ENCODE measurements at places on chromosomes 5 and 9.

- no peak for DNase-seq
Observed at GRCh38 chr5:88142636-88142885, 126.1 kb downstream of the TMEM161B start.

DNA sequence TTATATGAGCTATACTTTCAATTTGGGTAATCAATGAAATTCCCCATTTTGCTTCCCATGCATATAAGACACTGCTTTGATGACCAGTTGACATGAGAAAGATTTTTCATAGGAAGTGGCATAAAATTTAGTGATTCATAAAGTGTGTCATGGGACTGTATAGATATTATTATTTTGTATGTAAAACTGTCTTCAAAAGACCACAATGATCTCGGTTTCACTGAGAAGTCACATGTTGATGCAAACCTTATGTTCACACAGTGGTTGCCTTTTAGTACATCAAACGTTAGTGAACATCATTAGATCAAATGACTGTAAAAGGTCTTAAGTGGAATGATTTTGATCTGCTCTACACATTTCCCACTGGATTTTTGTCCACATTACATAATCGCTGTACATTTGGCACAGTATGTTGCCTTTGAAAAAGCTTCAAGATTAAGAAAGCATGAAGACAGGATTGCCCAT, 349.2 kb upstream of the MEF2C start:
- DNase-seq: no peak

- DNase-seq: no peak
Observed at GRCh38 chr5:98721231-98721928, 52.1 kb upstream of the RGMB start.

DNA sequence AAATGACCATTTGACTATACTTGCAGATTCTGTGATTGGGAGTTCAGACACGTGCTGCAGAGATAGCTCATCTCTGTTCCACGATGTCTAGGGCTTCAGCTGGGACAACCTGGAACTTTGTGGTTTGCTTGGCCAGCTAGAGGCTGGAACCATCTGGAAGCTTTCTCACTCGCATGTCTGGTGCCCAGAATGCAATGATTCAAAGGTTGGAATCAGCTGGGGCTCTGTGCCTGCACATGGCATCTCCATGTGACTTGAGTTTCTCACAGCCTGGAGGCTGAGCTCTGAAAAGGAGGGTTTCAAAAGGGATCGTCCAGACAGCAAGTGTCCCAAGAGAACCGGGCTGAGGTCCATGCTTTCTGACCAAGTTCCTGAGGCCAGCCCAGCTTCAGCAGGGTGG, 465.2 kb downstream of the GADD45G start:
- no peak for DNase-seq

GRCh38 chr9:74220327-74220726, 276.8 kb upstream of the RORB start:
- no peak for DNase-seq

- DNase-seq: no peak
Observed at GRCh38 chr5:154193701-154194121, 3.2 kb downstream of the GALNT10 start.

DNA sequence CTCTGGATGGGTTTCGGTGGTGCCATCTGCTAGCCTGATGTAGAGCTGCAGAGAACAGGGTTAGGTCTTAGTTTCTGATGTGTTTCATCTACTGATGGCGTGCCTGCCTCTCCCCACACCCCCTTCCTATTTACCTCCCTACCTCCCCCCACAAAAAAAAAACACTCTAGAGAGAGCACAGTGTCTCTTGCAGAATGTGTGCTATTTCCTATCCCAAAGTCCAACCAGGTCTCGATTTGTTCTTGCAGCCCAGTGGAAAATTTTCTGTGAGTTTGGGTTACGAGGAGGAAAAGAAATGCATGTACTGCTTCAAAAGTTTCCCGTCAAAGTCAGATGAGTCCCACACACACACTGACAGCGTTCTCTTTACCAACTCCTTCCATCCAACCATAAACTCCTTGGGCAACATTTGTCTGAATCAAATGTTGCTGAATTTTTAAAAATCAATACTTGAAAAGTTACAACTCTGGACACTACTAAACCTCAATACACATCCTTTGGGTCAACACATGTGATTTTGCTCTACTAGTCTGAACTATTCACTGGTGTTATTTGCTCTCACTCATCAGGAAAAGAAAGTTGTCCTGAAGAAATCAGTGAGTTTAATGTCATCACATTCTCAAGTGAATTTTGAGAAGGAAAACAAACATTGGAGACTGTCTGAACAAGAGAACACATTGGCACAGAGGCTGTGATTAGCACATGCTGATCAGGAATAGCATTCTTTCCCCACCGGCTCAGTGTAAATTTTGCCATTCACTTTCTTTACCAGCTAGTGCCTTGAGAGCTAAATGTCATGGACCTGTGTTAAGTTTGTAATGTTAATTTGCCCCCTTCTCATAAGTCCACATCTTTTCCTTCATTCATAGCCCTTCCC, 84.1 kb downstream of the MAMDC2 start:
- no peak for DNase-seq

DNA sequence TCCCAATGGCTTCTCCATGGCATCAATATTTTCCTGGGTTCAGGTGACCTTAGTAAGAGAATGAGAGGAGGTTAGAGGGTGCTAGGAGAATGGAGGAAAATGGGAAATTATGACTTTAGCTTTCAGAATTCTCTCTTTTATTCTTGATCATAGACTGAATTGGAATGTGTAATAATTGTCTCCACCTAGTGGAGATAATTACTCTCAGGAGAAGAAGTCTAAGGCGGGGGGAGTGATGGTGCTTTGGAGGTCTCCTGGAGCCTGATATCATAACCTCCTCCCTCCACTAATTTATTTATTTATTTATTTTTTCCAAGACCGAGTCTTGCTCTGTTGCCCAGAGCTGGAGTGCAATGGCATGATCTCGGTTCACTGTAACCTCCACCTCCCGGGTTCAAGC, 221.3 kb downstream of the GRIA1 start:
- DNase-seq: no peak

GRCh38 chr5:14144586-14145434, 1.7 kb downstream of the TRIO start:
- DNase-seq: peak; percentile 25

GRCh38 chr9:6052293-6052919, 37.0 kb upstream of the RANBP6 start:
- DNase-seq: no peak
